ENCODE measurements at places on chromosomes 16 and 17.

DNA sequence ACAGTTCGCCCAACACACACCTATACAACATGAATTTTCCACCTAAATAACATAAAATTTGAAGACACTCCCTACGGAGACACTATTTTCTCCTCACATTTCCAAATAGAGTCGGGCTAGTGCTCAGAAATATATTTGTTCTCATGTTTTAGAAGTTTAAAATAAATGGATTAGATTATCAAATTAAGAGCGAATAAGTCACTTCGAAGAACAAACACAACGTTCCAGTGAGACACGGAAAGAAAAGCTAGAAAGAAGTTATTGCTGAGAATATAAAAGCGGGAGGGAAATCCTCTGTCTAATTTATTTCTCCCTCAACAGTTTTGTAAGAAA lies 2.0 kb upstream of the HS3ST3B1 start:
- DNase-seq: no peak

DNA sequence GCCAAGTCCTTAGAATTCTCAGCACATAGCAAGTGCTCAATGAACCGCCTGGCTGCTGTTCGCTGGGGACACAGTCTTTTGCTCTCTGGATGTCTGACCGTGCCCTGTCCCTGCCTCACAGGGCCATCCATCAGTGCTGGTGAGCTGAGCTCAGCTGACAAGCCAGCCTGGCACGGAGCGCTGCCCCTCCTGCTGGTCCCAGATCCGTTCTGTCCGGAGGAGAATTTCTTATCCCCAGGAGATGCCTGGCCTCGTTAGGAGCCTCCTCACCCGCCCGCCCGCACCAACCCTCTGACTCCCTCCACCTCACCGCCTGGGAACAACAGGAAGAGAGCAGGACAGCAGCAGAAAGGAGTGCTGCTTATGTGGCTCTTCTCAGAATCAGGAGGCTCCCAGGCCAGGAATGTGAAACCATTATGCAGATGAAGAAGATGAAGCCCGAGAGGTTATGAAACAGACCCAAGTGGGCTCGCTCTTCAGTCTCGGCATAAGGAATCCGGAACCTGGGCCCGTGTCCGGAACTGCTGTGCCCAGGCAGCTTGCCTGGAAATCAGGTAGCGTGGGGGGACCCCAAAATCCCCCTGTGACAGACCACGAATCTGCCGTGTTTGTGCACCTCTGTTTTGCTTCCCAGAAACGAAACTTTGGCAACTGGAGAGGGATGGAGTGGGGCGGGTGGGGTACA lies 28.8 kb upstream of the RMI2 start:
- no peak for DNase-seq

- peak; percentile 60 for DNase-seq
Measured at GRCh38 chr17:78409191-78409928, 30.9 kb downstream of the PGS1 start.

DNA sequence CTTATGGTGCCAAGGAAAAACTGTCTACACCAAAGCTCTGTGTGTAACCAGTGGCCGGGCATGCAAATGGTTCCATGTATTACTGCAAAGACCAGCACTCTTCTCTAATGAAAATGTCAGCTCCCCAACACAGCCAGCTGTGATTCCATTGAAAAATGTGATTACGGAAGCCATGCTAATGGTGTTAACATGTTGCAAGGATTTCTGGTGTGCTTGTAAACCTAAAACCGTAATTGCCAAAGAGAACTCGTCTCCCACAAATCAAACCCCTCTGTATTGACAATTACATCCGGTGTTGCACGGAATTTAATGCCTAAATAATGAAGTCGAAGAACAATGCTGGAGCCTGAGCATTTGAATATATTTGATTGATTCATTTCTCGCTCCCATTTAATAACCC lies 351.7 kb downstream of the NPIPA8 start:
- DNase-seq: no peak

DNA sequence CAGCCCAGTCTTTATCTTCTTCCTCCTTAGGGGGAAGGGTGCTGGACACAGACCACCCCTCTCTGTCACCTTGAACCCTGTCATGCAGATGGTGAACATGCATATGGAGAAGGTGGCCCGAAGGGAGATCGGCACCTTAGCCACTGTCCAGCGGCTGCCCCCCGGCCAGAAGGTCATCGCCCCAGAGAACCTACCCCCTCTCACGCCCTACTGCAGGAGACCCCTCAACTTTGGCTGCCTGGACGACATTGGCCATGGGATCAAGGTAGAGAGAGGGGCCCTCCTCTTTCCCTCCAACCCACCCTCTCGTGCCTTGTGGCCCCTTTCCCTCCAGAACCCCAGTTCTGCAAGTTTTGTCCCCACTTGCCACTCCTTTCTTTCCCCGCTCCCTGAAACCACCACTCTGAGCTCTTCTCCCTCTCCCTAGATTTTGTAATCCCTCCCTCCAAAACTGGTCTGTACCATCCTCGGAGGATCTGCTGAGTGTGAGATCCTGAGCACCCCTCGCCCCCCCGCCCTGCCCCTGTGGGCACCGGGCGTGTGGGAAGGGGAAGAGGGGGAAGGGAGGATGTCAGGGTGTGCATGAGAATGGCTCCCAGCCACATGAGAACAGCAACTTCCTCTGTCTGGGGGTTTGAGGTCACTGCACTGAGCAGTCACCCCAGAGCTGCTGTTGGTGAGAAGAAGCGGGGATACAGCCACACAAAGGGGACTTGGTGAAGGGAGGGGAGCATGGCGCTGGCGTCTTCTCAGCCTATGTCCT lies 7.3 kb downstream of the ABI3 start:
- no peak for DNase-seq

DNA sequence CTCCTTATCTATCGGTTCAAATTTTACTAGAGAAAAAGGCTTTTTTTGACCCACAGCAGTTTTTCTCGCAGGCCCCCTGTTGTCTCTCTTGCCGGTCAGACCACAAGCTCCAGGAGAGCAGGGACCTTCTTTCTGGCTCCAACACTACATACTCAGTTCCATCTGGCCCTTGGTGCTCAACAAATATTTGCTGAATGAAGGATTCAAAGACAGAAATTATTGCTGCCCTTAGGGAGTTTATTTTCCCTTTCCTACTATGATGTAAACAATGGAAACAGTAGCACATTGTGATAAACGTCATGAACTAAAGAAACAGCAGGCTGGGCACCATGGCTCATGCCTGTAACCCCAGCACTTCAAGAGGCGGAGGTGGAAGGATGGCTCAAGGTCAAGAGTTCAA lies 59.0 kb upstream of the ATP2A3 start:
- DNase-seq: no peak

DNA sequence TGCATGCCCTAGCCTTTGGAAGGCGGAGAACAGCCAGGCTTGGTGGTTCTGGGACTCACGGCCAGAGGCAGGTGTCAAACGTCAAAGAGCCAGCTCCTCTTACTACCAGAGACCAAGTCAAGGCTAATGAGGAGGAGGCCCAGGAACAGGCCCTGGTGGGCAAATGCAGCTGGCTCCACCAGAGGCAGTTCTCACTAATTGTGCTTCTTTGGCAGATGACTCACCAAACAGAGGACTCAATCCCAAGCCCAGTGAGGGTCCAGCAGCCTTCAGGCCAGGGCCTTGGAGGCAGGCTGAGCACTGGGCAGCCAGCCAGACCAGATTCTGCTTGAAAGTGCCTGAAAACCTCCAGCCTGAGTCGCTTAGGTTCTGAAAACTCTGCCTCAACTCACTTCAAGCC lies 336.5 kb upstream of the CDH5 start:
- no peak for DNase-seq

DNA sequence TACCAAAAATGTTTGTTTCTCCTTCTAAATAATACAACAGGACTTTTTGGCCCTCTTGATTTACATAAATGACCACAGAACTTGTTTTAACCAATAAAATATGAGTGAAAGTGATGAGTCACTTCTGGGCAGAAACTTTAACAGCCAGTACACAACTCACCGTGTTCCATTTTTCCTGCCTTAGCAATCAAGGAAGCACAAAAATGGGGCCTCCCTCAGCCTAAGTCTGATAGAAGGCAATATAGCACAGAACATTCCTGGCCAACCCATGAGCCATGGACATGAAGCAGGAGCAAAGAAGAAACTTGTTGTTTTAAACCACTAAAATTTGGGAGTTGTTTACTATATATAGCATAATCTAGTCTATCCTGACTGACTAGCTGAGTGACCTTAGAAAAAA lies 61.1 kb upstream of the MTMR4 start:
- DNase-seq: no peak

DNA sequence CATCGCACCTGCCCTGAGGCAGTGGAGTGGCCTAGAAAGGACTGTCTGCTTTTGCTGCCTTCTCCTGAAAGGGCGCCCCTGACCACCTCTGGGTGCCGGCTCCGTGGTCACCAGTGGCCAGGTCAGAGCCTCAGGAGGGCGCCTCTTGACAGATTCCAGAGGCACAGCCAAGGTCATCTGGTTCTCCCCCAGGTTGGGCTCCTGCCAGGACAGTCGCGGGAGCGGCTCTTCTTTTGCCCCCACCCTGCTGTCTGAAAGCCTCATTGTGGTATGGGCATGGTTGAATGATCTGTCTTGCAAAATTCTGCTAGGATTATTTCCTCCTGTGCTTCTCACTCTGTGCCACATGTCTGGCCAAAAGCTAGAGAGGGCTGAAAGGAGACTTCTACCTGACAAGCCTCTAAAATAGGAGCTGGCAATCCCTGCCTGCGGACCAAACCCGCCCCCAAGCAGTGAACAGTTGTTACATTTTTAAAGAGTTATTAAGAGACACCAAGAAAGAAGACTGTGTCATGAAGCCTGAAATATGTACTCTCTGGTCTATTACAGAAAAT lies 82.8 kb downstream of the SNX29 start:
- no peak for DNase-seq

GRCh38 chr17:28133562-28133970 lies 91.1 kb downstream of the NLK start:
- no peak for DNase-seq

DNA sequence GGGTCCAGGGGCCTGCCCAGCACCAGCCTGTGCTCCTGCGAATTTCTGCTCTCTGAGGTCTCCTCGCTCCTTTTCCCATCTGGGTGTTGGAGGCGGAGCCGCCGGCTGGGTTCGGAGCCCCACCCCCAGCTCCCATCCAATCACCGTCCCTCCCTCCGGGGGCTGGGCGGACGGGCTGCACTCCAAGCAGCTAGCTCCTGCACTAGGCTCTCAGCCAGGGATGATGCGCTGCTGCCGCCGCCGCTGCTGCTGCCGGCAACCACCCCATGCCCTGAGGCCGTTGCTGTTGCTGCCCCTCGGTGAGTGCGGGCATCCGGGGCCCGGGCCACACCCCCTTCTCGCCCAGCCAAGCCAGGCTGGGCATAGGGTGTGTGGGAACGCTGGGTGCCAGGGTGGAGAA lies at the start of gene NRN1L:
TSS of gene NRN1L (plus strand) at position 202 of the 400 bp plus-strand sequence. CDS start at position 221, 19 bp downstream.
- peak; percentile 63 for DNase-seq

GRCh38 chr16:361872-362701 lies 8.3 kb downstream of the MRPL28 start:
- DNase-seq: peak; percentile 45

DNA sequence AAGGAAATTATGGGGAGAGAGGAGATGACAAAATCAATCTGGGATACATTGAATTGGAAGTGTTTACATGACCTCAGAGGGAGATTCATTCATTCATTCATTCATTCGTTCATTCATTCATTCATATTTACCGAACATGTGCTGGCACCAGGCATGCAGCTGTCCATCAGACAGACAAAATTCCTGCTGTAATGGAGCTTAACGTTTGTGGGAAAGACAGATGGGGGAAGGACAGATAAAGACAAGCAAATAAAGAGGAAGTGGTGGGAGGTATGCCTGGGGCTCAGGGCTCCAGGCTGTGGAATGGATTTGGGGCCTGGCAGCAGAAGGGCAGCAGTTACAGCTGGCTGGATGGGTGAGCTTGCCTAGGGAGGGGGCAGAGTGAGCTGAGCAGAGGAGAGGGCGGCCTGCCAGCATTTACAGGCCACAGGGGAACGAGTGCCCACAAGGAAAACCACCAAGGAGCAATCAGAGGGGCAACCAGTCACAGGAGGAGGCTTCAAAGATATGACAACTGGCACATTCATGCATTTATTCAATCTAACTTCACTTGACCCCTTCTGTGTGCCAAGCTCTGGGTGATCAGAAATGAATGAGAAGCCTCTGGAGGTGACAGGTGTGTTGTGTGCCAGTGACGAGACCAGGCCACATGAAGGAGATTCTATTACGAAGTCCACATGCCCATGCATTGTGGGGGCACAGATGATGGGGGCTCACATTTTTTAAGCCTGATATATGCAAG lies 48.5 kb downstream of the ARHGAP27 start:
- no peak for DNase-seq

GRCh38 chr16:69111216-69111875 lies 5.9 kb downstream of the HAS3 start:
- DNase-seq: no peak

DNA sequence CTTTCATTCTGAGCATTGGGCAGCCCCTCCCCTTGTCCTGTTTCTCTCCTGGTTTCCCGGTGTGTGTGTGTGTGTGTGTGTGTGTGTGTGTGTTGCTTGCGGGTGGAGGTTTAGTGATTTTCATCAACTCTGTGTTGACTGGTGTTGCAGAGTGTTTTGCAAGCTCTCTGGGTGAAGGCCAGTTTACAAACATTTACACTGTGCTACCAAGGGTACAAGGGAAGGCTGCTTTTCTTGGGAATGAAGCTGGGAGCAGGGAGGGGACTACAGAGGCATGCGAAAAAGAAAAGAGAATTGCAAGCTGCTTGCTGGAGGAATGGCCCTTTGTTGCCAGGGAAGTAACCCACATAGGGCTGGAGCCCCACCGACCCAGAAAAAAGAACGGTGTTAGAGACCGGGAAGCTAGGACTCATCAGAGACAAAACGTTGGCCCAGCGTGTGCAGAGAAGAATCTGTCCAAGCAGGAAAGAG lies 29.6 kb downstream of the HS3ST3B1 start:
- DNase-seq: no peak

GRCh38 chr17:29629839-29630238 lies 7.1 kb upstream of the CORO6 start:
- DNase-seq: no peak

DNA sequence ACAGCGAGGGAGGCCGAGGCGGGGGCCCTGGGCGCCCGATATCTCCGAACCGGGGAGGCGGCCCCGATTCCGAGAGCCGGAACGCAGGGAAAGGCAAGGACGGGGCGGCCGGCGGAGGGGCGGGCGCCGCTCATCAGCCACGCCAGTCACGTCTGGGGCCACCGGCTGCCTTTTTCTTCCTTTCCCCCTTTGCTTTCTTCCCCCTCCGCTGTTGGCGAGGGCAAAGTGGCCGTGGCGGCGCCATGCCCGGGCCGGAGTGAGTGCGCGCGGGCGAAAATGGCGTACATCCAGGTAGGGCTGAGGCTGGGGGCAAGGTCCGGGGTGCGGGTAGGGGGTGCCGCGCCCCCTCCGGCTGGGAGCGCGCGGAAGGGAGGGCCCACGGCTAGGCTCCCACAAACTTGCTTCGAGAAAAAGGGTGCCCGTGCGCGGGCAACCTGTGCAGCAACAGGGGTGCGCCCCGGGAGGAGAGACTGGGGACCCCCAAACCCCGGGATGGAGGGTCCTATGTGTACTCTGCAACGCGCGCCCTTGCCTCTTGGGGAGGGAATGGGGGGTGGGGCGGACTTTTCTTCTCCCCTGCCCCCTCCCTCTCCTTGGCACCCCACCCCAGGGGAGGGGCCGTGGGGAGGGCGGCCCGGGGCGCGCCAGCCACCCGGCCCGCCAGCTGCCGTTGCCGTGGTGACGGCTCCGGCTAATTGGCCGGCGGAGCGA lies 486 bp downstream of the SYT17 start:
- peak; percentile 99 for DNase-seq
